ENCODE measurements at places on chromosomes 13 and 19.

GRCh38 chr19:35120492-35120891 is 4.9 kb downstream of the FXYD3 start:
- DNase-seq = no peak

GRCh38 chr13:32314271-32315237 is 609 bp downstream of the ZAR1L start:
- DNase-seq = no peak

- DNase-seq = no peak
Observed at GRCh38 chr19:29761575-29762232, 46.6 kb upstream of the C19orf12 start.

DNA sequence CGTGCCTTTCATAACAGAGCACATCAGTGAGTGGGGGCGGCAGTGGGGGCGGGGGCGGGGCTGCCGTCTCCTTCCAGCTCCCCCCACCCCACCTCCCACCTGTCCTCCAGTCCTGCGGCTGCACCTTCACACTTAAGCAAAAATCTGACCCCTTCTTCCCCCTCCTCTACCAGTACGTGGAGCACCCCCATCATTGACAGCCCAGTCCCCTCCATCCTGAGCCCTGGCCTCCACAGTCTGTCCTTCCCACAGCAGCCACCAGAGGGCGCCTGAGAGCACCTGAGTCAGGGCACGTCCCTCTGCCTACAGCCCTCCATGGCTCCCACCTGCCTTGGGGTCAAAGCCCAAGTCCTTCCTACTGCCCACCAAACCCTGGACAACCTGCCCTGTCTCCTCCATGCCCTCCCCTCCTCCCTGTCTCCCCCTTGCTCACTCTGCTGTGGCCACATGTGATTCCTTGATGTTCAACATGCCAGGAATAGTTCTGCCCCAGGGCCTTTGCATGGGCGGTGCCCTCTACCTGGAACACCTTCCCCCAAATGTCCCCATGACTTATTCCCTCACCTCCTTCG is 4.0 kb downstream of the EBI3 start:
- DNase-seq = no peak

GRCh38 chr19:3190921-3191805 is 5.4 kb downstream of the NCLN start:
- DNase-seq = no peak

DNA sequence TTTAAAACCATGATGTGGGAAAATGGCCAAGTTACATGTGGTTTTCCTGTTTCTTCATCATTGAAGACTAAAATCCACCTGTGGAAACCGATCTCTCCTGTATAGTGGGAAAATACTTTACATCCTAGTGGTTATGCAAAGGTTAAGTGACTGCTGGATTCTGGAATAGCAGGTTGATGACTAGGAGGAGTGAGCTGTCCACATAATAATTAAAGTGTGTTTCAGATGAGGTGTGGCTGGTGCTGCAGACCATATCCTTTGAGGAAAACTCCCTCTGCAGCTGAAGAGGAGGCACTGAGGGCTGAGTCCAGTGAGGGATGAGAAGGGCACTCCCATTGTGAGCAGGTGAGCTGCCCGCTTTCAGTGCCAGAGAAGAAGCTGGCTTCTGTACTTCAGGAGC is 43.2 kb downstream of the DCLK1 start:
- no peak for DNase-seq

GRCh38 chr13:45367358-45367757 is 26.4 kb upstream of the TPT1 start:
- DNase-seq = no peak

GRCh38 chr19:12034198-12034597 is 1.3 kb downstream of the ZNF433 start:
- DNase-seq = no peak

- DNase-seq = no peak
Observed at GRCh38 chr19:21498651-21499050, 6.8 kb upstream of the ZNF429 start.

DNA sequence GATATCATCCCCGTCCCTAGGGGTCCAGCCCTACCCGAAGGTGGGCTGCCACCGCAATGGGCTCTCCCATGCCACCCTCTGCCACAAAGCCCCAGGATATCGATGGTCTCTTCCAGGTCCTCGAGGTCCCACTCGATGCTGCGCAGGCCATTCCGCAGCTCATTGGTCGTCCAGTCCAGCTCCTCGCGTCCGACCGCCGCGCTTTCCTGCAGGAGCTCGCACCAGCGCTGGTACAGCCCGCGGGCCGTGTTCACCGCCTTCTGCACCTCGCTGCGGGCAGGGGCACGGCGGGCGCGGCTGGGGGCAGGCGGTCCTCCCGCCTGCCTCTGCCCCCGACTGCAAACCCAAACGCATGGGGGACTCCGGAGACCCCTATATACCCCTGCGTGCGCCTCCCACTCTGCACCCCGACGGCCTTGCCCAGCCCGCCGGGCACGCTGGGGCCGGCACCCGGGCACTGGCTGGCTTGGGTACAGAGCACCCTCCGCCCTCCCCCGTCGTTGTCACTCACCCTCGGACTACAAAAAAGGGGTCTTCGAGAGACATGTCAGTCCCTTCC is 468 bp downstream of the STX10 start:
- no peak for DNase-seq

GRCh38 chr13:113112893-113113845 is 7.6 kb downstream of the F7 start:
- no peak for DNase-seq
